ENCODE measurements at places on chromosomes 3 and 15.

GRCh38 chr15:81303244-81304225, 20.4 kb downstream of the STARD5 start:
- no peak for DNase-seq

GRCh38 chr3:48930590-48930989, 11.9 kb downstream of the ARIH2 start:
- no peak for DNase-seq

DNA sequence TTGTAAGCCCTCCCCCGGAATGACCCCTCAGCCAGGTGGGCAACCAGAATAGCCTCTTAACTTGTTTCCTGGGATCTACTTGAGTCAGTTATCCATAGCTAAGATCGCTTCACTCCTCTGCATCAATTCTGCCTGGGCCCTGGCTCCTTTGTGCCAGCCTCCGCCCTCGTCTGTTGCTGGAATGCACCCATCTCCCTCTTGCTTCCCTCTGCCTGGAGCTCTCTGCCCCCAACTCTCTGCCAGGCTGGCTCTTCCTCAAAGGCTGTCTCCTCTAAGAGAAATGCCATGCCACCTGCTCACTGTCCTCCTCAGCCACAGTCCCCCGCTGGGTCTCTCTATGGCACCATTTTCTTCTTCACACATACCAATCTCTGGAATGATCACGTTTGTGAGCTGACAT, 240.8 kb downstream of the ADAMTS17 start:
- DNase-seq, result no peak

- DNase-seq, result no peak
These were observed 84.2 kb upstream of the SLC4A7 start for GRCh38 chr3:27568393-27568792.

DNA sequence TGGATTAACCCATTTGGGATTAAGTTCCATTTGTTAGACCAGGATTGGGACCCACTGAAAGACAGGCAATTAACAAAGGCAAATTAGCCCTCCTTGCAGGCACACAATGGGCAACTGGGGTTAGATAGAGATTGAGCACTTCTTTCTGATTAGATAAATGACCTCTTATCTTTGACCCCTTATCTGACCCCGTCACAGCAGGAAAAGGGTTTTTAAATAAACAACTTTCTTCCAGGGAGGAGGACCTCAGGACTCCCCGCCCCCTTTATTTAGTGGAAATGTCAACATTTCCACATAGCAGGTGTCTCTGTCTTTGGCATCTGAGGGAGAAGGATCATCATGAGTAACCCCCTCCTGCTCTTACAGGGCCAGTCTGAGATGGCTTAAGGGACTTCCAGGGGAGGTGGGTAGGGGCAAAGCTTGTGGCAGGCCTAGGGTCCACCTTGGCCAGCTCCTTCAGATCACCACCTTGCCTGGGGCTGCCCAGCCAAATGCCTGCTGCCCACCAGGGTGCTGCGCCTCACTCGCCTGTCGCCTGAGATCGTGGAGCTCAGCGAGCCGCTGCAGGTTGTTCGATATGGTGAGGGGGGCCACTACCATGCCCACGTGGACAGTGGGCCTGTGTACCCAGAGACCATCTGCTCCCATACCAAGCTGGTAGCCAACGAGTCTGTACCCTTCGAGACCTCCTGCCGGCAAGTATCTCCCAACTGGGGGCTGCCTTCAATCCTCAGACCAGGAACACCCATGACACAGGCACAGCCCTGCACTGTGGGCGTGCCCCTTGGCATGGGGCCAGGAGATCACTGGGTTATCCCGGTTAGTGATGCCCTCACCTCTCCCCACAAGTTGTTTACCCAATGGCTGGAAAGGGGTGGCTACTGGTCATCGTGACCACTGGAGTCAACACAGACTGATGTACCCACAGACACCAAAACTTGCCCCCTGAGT, 2.6 kb upstream of the WDR6 start:
- DNase-seq, result no peak

DNA sequence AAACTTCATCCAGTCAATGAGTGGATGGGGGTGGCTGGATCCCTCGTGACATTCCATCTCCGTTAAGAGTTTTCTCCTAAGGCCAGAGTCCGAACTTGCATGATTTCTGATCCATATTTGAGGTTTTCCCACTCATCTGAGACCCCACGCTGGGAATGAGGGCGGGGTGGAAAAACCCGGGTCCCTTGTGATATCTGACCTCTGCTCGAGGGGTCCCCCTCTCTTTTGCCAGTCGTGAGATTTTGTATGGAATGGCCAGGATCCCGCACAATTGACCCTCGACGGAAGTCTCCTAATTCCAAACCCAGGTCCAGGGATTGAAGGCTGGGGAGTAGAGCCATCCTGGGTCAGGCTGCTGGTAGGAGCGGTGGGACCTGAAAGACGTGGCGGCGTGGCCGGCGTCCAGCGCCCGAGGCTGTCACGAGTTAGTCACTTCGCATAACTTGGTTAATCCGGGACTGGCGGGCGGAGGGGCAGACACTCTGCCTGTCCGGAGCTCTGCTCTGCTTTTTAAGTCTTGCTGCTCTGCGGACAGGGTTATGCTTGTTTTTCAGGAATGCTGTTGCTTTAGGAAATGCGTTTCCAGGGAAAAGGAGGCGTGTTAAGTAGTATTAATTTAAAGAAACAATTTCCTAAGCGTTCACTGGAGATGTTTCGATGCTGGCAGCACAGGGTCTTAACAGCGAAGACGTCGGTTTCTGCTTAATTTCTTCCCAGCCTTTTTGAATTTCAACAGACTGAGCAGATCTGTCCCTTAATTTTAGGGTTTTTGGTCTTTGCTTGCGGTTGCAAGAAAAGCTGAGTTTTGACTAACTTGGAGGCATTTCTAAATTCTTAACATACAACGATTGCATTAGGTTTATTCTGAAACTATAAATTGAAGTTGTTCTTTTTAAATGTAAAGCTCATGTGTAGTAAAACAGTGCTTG, 69.7 kb upstream of the LRRFIP2 start:
- no peak for DNase-seq

GRCh38 chr3:138366006-138366759, 17.8 kb downstream of the MRAS start:
- DNase-seq, result no peak

DNA sequence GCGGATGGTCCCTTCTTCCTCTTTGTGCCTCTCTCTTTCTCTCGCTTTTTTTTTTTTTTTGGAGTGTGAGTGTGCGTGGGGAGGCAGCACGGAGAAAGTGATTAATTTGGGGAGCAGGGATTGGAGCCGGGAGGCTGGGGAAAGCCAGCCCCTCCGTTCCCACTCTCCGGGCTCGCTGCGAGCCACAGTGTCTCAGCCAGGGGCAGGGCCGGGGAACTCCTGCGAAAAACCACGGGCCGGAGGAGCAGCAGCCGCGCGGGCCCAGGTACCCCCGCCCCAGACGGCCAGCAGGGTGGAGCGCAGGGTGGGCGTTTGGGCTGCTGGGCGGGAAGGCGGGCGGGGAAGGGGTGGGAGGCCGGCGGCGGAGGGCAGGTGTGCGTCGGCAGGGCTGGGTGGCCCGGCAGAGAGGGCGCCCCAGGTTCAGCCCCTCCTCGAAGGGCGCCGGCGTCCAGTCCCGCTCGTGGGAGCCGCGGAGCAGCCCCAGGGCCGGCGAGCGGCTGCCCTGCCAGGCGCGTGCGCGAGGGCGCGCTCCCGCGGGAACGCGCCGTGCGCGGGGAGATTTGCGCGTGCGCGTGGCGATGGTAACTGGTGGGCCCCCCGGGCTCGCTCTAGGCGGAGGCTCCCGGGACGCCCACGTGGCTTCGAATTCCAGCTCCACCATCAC, 1.4 kb downstream of the CHL1 start:
- DNase-seq, result no peak

Measured in NCI-H187 treated with DMSO at 0.1 percent for 48 hours (cell line).